Motor neuron (in vitro differentiated cells): ENCODE measurements at places on chromosomes 7 and 10. TPM values are rescaled to one million over a fixed set of nuclear protein-coding genes. Genes with fewer than 3 reads are reported as not detected.

Gene RHOBTB1
- total RNA-seq: 2.8 and 4.0 TPM in 2 replicates

- ATAC-seq: no peak
These were observed 1123.5 kb upstream of the AUTS2 start for GRCh38 chr7:68474661-68475216.

DNA sequence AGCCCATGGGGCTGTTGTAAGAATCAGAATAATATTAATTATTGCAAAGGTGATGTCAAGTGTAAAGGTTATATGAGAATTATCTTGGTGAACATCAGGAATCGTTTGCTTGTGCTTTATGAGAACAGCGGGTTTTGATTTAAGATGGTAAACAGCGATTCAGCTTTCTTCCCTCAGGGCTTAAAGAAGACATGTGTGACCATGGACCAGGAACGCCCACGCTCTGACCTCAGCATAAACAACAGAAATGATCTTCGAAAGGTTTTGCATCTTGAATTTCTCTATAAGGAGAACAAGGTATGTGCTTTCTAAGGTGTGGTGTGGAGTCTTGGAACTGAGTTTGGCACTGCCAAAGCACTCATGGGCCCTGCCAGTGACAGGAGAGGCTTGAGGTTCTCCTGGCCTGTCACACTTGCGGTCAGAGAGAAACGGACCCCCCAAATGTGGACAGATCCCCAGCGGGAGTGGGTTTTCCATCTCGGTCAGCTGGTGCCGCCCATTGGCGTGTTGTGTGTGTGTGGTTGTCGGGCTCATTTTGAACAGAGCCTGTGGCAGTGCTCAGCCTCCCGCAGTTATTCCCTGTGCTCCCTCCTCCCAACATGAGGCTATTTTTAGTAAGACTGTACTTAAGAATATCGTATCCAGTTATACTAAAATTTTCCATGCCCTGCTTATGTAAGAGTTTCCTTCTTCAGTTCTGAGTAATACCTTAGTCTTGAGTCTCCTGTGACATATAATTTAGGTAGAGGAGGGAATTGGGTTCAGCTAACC is 7.2 kb downstream of the MINDY4 start:
- peak; percentile 85 for ATAC-seq

DNA sequence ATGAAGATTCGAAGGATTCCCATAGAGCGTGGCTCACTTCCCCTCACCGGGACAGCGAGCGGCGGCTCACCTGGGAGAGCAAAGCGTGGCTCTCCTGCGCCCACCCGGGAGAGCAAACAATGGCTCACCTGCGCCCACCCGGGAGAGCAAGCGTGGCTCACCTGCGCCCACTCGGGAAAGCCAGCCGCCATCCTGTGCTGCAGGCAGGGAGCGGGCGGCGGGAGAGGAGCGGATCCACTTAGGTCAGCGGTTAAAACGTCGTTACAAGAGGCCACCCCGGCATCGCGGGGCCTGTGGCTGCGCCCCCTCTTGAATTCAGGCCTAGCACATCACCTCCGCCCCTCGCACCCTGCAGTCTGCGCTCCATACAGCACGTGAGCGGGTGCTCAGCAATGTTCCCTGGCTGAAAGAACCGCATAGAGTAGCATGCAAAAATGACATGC is 461 bp upstream of the FIGNL1 start:
- ATAC-seq: peak; percentile 8

GRCh38 chr7:89773611-89774010 is 380.7 kb upstream of the STEAP1 start:
- ATAC-seq: no peak

DNA sequence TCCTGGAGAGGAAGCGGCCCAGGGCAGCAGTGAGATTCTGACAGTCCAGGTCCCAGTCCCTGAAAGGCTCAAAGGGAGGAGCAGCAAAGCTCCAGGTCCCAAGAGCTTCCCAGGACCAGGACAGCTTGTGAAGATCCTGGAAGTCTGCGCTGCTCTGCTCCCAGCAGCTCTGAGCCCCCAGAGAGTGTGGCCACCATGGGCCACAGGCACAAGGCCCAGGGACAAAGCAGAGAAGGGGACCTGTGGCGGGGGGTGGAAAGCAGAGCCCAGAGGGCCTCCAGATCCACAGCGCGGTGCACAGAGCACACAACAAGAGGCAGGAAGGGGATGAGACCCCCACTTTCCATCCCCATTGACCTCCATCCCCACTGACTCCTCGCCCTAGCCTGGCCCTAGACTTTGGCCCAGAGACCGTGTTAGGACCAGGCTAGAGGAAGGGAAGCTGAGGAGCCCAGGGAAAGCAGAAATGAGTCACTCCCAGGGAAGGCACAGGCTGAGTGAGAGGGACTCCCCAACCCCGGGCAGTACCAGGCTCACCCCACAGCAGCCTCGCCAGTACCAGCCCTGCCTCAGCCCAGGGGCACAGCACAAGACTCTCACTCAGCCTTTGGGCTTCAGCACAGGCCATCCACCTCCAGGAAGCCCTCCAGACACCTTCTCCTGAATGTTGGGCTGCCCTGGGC is 75.5 kb downstream of the GRID1 start:
- no peak for ATAC-seq

DNA sequence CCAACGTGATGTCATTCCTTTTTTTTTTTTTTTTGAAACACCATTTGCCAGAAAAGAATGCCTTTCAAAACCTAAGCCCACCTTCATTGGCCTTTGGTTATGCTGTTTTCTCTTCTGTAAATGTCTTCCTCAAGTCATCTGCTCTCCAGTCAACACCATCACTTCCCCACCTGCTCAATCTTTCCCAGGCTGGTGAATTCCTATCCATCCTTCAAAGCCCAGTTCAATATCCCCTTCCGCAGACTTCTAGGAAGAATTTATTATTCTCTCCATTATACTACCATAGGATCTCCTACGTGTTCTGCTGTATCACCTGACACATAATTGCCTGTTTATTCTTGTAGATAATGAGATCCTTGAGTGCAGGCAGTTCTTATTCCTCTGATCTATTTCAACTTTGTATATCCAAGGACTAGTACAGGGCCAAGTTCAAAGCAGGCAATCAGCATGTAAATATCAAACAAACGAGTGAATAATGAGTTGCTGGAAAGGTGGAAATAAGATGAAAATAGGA is 73.5 kb upstream of the PRR15 start:
- ATAC-seq: no peak

DNA sequence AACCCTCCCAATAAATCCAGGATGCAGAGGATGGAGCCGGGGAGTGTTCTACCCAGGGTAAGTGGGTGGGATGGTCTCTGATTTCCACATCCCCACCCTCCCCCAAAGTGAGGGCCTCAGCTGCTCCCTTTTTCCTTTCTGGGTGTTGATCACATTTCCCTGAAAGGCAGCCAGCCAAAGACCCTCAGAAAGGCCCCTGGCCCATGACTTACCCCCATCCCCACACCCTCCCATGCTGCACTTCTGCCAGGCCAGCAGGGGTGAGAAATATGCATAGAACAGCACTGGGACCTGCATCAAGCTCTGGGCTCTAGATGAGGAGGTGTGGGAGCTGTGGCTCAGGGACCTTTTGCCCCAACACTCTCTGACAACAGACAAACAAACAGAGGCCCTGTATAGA is 927.3 kb upstream of the ZNF722 start:
- ATAC-seq: no peak

DNA sequence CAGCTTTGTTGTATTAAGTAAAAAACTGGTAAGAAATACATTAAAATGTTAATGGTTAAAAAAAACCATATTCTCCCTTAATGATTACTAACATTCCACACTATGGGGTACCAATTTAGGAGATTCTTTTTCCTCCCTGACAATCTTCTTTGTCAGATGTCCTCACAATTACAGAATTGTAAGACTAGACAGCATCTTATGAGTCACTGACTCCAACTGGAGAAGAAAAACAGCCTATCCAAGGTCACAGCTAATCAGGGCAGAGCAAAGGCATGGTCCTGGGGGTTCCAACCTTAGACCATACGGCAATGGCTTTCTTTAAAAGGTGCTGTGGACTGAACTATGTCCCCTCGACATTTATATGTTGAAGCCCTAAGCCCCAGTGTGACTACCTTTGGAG is 127.6 kb downstream of the DLG5 start:
- no peak for ATAC-seq

- no peak for ATAC-seq
These were observed 4.8 kb upstream of the CALHM1 start for GRCh38 chr10:103463499-103463898.

Gene EMX2
- total RNA-seq: 0.18 and 0.31 TPM in 2 replicates

GRCh38 chr10:84685047-84685660 is 356.8 kb downstream of the CCSER2 start:
- ATAC-seq: no peak

- ATAC-seq: peak; percentile 57
These were observed 625 bp downstream of the RP9 start for GRCh38 chr7:33108554-33109004.

Gene PDK4
- total RNA-seq: 4.1 and 7.1 TPM in 2 replicates

DNA sequence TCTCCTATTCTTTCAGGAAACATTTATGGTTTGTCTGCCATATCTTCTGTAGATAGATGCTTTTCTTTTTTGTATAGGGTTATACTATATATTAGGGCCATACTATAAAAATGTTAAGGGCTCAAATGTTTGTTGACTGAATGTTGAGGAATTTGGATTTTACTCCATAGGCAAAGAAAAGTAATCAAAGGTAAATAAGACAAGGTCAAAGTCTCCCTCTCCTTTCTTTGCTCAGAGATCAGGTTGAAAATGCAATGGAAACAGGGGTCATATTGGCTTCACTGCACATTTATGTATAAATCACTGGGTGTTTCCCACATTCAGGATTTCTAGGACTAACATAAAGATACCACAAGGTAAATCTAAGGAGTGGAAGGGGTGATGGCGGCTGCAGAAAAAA is 291.4 kb upstream of the FZD8 start:
- no peak for ATAC-seq

DNA sequence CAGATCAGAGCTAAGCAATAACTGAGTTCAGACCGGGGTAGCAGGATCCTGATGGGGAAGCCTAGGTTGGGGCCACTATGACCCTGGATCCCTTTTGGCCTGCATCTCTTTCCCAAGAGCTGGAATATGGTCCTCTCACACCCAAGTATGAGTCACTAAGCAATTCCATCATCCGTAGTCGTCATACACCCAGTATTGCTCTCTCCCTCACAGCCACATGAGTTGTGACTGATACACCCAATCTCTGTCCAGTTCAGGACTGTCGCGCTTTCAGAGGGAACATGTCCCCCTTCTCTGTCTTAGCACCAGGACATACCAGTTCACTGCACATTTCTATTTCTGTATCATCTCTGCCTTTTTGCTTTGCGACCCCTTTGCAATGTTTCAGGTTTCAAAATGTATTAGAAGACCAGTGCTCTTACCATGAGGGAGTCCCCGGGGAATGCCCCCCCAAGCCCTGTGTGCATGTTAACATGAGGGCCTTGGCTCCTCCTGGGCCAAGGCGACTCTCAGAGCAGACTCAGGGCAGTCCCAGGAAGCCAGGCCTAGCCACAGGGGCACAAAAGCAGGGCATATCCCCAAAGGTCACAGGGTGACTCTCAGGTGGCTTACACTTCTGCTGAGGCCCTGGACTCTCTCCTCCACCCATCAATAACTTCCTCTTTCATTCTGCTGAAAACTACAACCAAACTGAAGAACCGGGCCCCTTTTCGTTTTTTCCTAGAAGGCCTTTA is 75.3 kb upstream of the SAMD8 start:
- ATAC-seq: peak; percentile 65
